Psoas muscle (tissue), 8 donors: ENCODE measurements at places on chromosomes 6 and 20. TPM values are rescaled to one million over a fixed set of nuclear protein-coding genes. Genes with fewer than 3 reads are reported as not detected.

- DNase-seq = no peak
Observed at GRCh38 chr6:124517339-124517738, 444.9 kb upstream of the RNF217 start.

SLC35B3 gene
- 3.1 TPM for total RNA-seq

DNA sequence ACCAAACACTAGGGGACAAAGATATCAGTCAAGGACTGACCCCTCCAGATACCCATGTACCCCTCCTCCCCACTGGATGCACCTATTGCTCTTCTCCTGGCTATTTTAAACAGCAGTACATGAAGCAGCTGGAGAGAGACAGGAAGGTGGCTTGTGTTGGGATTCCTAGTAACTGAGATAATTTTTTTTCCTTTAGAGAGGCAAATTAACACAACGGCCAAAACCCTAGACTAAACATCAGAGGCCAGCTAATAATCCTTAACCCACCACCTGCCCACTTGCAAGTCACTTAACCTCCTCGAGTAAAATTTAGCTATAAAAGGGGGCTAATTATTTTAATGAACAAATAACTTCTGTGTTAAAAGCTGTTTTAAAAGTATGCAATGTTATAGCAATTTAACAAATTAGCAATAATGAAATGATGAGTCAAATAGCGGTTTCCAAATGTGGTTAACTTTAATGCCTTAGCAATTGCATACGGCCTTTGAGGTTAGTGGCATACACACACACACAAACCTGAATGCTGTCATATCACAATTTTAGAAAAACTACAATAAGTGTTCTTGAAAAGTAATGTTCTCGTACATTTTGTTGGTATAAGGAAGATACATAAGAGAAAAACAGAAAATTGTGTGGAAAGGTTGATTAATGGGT lies 151.7 kb downstream of the FRK start:
- no peak for DNase-seq

DNA sequence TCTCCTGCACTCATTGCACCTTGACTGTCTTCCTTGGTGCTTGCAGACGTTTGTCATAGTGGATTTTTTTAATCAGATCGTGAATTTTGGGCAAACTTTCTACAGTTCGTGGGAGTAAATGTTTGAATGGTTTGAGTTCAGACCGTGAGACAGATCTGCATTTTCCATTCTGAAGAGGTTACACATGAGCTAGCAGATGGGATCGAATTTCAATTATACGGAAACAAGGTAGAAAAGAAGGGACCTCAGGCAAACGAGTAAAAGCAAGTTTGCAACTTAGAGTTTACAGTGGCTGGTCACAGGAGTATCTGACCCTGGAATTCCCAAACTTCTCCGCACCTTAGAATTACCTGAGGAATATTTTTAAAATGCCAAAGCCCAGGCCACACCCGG lies 17.2 kb upstream of the NCR2 start:
- DNase-seq = no peak
